Lung (tissue), 17 donors: ENCODE measurements at places on chromosomes 2 and 18. TPM values are rescaled to one million over a fixed set of nuclear protein-coding genes. Genes with fewer than 3 reads are reported as not detected.
A peak's percentile ranks its signal among the peaks of the same experiment; 100 is the strongest.

- no peak overlapping the region for H3K27ac ChIP-seq
- H3K27me3 ChIP-seq, result no peaks in the 10 kb centered on the region
- H3K4me3 ChIP-seq, result no peak overlapping the region
Observed at GRCh38 chr2:9089831-9090230, 86.3 kb upstream of the MBOAT2 start.

DNA sequence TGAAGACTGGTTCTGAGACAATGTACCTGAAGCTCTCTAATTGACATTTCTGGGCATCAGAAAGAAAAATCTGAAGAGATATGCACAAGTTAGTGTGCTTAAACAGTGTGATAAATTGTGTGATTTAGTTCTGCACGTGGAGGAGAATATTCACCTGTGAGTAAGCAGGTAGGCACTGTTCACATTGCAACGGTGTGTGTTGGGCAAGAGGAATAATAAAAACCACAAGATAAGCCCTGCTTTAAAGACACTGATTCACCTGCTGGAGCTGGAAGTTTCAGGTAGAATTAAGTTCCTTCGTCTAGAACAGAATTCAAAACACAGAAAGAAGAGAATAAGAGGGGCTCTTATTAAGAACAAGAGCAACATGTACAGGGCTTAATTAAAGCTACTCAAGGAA lies 864.3 kb upstream of the SOX11 start:
- no peak for DNase-seq
- H3K4me3 ChIP-seq, result no peak overlapping the region
- no peaks in the 10 kb centered on the region for H3K27me3 ChIP-seq

GRCh38 chr2:74100254-74101216 lies 47.2 kb downstream of the BOLA3 start:
- no peak overlapping the region for H3K27ac ChIP-seq
- no peaks in the 10 kb centered on the region for H3K27me3 ChIP-seq
- peak; percentile 41 for DNase-seq

DNA sequence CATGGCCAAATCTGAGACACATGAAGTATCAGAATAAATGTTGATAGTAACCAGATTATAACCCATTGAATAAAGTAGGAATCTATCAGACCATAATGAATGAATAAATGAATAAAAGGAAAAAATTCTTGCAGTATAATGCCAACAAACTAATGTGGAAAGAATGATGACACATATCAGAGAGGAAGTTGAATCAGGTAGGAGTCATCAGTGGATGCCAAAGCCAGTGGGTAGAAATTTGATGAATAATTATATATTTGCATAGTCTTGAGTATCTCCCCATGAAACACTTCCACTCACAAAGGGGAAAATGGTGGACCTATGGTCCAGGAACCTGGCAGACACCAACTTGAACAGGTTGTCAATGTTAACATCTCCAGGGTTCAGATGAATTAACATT lies 68.6 kb downstream of the GALNT3 start:
- no peaks in the 10 kb centered on the region for H3K27me3 ChIP-seq
- no peak for DNase-seq
- no peak overlapping the region for H3K27ac ChIP-seq

DNA sequence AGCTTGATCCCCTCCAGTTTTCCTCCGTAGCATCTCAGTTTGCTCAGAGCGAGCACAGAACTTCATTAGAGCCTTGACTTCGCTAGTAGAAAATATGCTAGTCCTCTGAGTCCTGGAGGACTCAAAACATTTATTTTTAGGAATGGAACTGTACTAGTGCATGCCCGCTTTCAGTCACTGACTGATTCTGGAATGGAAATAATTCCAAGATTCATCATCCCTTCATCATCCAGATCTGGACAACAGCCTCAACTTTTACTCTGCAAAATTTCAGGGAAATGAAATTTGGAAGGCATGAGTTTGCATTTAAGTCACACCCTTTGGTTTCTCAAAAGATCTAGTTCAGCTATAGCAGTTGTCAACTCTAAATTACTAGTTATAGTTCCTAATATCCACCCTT lies 304.6 kb downstream of the XIRP2 start:
- H3K4me3 ChIP-seq, result no peak overlapping the region
- peaks cover 19% of the 10 kb centered on the region for H3K4me1 ChIP-seq
- H3K27me3 ChIP-seq, result no peaks in the 10 kb centered on the region
- no peak overlapping the region for H3K27ac ChIP-seq
- H3K36me3 ChIP-seq, result no peaks in the 10 kb centered on the region

- no peaks in the 10 kb centered on the region for H3K4me1 ChIP-seq
- DNase-seq, result no peak
- no peak overlapping the region for H3K4me3 ChIP-seq
- H3K27me3 ChIP-seq, result no peaks in the 10 kb centered on the region
Observed at GRCh38 chr2:765369-765768, 88.2 kb upstream of the TMEM18 start.

The EVX2 gene
- total RNA-seq, result not detected

GRCh38 chr18:5197032-5197434 lies at the start of gene AKAIN1:
TSS of gene AKAIN1 (minus strand) at chr18:5197257. CDS start at chr18:5197053, 204 bp downstream.
- H3K4me1 ChIP-seq, result peaks cover 2% of the 10 kb centered on the region
- H3K27me3 ChIP-seq, result peaks cover 32% of the 10 kb centered on the region
- DNase-seq, result peak; percentile 67
- no peak within 1 kb of the TSS for H3K4me3 ChIP-seq

DNA sequence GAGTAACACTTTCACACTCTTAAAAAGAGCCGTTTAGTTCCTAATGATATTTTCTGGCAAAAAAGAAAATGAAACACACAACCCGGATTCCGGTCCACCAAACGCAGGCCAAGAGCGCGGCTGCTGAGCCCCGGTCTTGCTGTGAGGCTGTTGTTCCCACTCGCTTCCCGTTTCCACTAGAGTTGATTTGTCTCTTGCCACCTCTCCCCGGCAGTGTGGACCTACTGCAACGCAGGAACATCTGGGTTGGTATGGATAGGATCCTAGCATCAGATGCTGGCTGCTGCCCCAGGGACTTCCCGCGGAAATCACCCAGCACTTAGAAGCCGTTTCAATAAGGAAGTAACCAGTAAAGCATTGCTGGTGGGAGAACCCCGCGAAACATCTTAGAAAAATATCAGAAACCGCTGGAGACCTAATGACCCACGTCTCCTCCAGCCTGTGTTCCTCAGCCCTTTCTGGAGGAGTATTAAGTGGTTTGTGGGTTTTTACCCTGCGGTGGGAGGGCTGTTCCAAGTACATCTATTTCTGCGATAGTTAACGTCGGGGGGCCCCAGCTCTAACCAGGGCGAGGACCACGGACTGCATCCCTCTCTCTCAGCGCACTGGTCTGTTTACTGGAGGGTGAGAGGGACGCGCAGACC lies 939 bp downstream of the DOCK10 start:
- peaks cover 14% of the 10 kb centered on the region for H3K27me3 ChIP-seq
- DNase-seq, result peak; percentile 62
- no peaks in the 10 kb centered on the region for H3K4me1 ChIP-seq
- no peak overlapping the region for H3K27ac ChIP-seq
- H3K4me3 ChIP-seq, result peak overlapping the region; percentile 54

DNA sequence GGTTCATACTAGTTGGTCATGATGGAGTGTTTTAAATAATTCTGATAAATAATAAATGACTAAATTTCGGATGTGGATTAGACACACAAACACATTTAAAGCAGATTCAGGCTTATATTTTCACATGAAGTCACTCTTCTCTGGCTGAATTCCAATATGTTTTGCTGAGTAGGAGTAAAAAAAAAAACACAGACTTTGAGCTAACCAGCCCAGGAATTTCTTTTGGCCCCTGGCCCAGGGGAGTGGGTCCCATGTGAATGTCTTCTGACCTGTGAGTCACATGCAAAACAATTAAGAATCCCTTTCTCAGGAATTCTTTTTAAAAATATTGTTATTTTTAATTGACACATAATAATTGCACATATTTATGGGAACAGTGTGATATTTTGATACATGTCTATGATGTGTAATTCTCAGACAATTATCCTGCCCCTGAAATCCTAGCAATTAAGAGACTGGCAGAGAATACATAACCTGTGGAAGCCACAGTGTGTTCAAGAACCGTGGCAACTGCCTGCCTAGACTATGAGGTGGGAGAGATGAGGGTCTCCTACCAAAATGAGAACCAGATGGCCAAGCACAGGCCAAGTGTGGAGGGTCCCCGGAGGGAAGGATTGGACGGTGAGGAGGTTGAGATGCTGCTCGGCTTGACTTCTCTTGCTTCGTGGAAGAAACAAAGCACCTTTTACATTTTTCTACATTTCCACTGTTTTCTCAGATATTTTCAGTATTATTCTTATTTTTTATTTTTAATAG lies 236.4 kb downstream of the PIEZO2 start:
- peaks cover 5% of the 10 kb centered on the region for H3K36me3 ChIP-seq
- DNase-seq, result peak; percentile 76
- no peaks in the 10 kb centered on the region for H3K27me3 ChIP-seq
- H3K27ac ChIP-seq, result no peak overlapping the region
- no peak overlapping the region for H3K4me3 ChIP-seq

- no peak for DNase-seq
- no peaks in the 10 kb centered on the region for H3K27me3 ChIP-seq
- H3K4me1 ChIP-seq, result peaks cover 9% of the 10 kb centered on the region
- peaks cover 2% of the 10 kb centered on the region for H3K36me3 ChIP-seq
Observed at GRCh38 chr2:238320648-238321281, 447 bp downstream of the TRAF3IP1 start.

DNA sequence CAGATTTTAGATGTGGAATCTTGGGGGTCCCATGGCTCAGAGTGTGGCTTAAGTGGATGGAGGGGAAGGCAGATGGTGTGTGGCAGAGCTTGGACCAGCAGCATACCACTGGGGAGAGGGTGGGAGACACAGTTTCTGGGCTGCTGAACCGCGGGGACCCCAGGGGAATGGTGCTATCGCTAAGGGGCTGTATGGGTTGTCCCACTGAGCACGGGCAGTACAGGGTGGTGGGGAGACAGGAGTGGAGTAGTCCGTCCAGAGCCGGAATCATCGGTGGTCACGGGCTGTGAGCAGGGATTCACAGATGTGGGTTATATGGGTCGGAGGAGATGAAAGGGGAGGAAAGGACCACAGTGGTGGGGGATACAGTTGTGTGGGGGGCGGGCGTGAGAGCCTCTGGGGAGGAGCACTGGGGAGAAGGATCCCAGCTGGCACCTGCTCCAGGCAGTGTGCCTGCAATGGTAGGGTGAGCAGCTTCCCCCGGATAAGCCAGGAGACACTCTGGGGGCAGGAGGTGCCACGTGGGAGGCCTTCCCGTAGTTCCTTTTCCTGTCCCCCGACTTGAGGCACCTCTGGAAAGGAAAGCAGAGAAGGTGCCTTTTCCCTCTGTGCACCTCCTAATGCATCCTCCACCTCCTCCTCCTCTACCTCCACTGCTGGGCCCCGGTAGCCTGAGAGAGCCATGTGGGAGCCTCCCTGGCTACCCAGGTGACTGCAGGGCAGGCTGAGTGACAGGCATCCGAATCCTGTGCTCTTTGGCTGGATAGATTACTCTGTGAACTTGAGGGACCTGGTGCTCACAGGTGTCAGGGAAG lies 24.9 kb downstream of the IGFBP5 start:
- peaks cover 4% of the 10 kb centered on the region for H3K4me1 ChIP-seq
- peaks cover 13% of the 10 kb centered on the region for H3K36me3 ChIP-seq
- H3K27ac ChIP-seq, result no peak overlapping the region
- no peak for DNase-seq

GRCh38 chr2:77101796-77102452 lies 420.3 kb downstream of the LRRTM4 start:
- H3K4me1 ChIP-seq, result no peaks in the 10 kb centered on the region
- H3K4me3 ChIP-seq, result no peak overlapping the region

DNA sequence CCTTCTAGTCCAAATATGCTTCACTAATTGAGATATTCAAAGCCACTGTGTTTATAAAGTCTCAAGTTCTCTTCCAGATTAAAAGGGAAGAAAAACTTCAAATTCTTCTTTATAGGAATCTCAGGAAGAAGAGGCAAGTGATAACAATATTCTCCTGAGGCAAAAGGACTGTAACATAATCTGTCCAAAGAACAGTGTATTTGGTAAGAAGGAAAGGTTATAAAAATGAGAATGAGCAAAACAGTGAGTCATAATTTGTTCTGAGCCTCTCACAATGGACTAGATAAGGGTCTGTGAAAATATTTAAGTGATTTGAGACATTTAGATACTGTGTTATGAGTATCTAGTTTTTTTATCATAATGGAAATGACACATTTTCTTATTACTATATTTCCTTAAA lies 44.3 kb downstream of the SNRPD1 start:
- no peaks in the 10 kb centered on the region for H3K27me3 ChIP-seq
- no peak for DNase-seq
- peaks cover 1% of the 10 kb centered on the region for H3K36me3 ChIP-seq
- no peak overlapping the region for H3K4me3 ChIP-seq

The CXCR4 gene
- 23.6 TPM for total RNA-seq

GRCh38 chr2:29159125-29159524 lies 43.9 kb downstream of the CLIP4 start:
- peak; percentile 13 for DNase-seq
- no peaks in the 10 kb centered on the region for H3K4me1 ChIP-seq
- H3K36me3 ChIP-seq, result peaks cover 7% of the 10 kb centered on the region
- no peaks in the 10 kb centered on the region for H3K27me3 ChIP-seq

GRCh38 chr2:239775623-239776435 lies 249.3 kb downstream of the NDUFA10 start:
- H3K4me1 ChIP-seq, result peaks cover 4% of the 10 kb centered on the region
- H3K27ac ChIP-seq, result no peak overlapping the region
- peak; percentile 59 for DNase-seq
- H3K27me3 ChIP-seq, result peaks cover 4% of the 10 kb centered on the region
- no peak overlapping the region for H3K4me3 ChIP-seq
- no peaks in the 10 kb centered on the region for H3K36me3 ChIP-seq

DNA sequence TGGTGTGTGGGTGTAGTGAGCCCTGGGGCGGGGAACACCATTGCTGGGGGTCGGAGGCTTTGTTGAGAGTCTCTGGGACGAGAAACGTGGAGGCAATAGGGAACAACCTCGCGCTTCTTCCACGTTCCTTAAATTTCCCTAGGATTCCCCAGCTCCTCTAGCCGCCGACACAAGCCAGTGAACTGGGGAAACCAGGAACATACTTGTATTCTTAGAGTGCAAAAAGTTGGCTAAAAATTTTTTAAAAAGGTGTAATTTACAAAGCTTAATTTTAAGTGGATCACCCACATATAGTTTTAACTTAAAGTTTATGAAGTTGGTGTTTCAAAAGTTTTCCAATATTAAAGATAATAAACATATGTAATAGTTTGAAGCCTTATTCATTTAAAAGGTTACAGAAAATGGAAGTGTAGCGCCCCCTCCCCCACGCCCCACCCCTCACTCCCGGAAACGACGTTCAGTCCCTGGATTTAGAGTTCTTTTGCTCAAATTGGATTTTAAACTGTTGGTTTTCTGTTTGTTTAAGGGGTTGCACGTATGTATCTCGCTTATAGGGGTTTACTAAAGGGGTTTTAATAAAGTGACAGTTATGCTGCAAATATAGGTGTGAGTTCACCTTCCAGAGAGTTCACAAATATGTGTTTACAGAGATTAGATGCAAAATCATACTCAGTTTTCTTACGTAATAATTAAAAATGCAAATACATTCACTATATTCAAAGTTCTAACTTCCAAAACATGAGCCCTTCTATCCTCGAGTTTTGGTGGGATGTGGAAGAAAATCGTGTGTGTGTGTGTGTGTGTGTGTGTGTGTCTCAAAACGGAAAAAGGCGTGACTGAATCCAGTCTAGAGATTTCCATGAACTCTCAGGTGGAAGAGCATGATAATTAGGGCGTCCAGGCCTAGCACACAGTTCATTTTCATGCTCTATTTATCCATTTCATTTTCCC lies 872 bp downstream of the DSG2 start:
- H3K36me3 ChIP-seq, result no peaks in the 10 kb centered on the region
- peak overlapping the region; percentile 86 for H3K27ac ChIP-seq
- no peaks in the 10 kb centered on the region for H3K27me3 ChIP-seq
- H3K4me1 ChIP-seq, result peaks cover 4% of the 10 kb centered on the region
- peak overlapping the region; percentile 54 for H3K4me3 ChIP-seq
- DNase-seq, result peak; percentile 58

GRCh38 chr2:2464094-2464493 lies 133.0 kb upstream of the MYT1L start:
- no peak overlapping the region for H3K4me3 ChIP-seq
- peak; percentile 69 for DNase-seq
- no peak overlapping the region for H3K27ac ChIP-seq
- no peaks in the 10 kb centered on the region for H3K27me3 ChIP-seq
- no peaks in the 10 kb centered on the region for H3K36me3 ChIP-seq
- H3K4me1 ChIP-seq, result no peaks in the 10 kb centered on the region

The UGT1A5 gene
- total RNA-seq, result not detected
